ENCODE measurements at places on chromosomes 5 and 9.

GRCh38 chr9:14312719-14313377 is 1.1 kb downstream of the NFIB start:
- H3K4me1 ChIP-seq, result peaks cover 5% of the 10 kb centered on the region
- peak overlapping the region; percentile 52 for H3K4me3 ChIP-seq
- H3K27ac ChIP-seq, result peak overlapping the region; percentile 21
- no peaks in the 10 kb centered on the region for H3K36me3 ChIP-seq

DNA sequence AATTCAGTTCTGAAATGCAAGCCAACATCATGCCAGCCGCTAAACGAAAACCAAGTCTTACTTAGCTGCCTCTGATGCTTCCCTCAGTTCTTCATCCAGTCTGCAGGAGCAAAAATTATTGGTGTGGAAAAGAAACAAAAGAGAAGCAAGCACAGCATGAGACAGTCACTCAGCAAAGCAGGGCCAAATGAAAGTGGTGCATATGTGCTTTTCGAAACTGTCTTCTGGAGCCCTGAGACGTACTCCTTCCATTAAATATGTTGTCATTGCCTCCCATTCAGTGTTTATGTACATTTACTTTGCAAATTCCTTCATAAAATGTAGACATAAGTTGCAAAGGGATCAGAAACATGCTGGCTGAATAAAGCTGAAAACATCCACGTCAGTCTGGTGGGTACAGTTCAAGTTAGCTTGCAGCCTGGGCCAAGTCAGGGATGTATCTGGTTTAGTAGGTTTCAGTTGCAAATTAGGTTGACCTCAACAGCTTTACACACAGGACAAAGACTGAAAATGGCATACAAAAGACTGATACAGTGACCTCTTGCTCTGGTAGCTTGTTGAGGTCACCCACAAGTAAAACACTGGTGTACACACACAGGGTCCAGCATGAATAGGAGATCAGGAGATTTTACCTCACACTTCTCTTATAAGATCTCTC is 139.7 kb upstream of the PCA3 start:
- no peaks in the 10 kb centered on the region for H3K36me3 ChIP-seq
- no peak for DNase-seq
- no peak overlapping the region for H3K27ac ChIP-seq

GRCh38 chr5:53249529-53250200 is 140.1 kb upstream of the MOCS2 start:
- no peak overlapping the region for H3K27ac ChIP-seq
- H3K4me3 ChIP-seq, result no peak overlapping the region
- H3K36me3 ChIP-seq, result no peaks in the 10 kb centered on the region
- no peaks in the 10 kb centered on the region for H3K27me3 ChIP-seq
- peaks cover 9% of the 10 kb centered on the region for H3K4me1 ChIP-seq

DNA sequence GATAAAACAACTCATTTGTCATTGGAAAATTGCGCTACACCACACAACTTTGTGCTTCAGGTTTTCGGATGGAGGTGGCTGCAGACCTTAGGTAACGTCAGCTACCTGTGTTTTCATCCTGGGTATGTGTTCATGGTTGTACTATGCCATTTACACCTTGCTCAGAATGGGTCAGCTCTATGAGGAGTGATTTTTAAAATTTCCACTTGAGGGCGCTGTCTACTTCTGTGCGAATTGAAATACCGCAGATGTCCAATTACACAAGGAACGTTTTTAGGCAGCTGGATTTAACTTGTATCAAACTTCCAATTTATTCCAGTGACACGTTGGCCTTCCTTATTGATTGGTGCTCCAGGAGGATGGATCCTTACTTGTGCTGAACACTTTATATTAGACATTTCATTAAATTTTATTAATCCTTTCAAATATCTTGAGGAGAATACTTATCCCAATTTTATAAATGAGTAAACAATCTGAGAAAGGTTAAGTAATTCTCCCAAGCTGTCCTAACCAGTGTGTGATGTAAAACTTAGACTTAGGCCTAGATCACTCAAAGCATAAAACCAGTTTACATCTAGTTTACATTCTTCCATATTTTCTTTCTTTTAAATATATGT is 23.4 kb downstream of the DMRTA1 start:
- H3K27ac ChIP-seq, result no peak overlapping the region
- peak; percentile 16 for DNase-seq

DNA sequence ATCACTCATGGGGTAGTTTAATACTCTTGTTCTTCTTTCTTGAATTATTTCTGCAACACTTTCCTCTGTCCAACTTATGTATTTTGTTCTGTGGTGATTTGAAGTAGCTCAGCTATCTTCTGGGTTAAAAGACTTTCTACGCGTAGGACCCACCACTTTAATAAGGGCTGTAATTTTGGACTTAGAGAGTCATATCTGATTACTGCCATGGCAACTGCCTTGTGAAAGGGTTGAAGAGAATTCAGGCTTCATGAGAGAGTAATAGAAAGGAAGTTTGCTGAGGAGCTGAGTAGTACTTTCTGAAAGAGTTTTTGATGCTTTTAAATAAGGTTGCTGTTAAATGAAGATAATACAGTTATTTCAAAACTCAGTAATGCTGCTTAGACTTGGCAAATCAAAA is 89.5 kb downstream of the TLE4 start:
- no peak for DNase-seq
- no peak overlapping the region for H3K27ac ChIP-seq
- no peak overlapping the region for H3K4me3 ChIP-seq
- no peaks in the 10 kb centered on the region for H3K27me3 ChIP-seq
- peaks cover 4% of the 10 kb centered on the region for H3K36me3 ChIP-seq

DNA sequence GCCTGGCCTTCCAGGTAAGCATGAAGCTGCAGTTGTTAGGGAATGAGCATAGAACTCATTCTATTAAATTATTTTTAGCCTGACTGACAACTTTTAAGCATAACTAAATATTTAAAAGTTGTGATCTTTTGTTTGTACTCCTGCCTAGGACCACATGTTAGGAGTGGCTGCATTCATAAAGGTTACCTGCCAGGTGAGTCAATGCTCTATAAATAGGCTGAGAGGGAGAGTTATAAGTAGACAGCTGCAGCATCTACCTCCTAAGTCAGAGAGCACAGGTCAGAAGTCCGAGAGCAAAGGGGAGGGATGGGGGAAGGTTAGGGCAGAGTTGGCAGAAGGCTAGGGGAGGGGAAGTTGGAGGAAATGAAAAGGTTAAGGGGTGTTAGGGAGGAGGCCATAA is 292.4 kb upstream of the TLE4 start:
- no peak for DNase-seq
- no peak overlapping the region for H3K27ac ChIP-seq
- no peaks in the 10 kb centered on the region for H3K36me3 ChIP-seq

- H3K27ac ChIP-seq, result no peak within 1 kb of the TSS
- DNase-seq, result no peak
- no peaks in the 10 kb centered on the region for H3K36me3 ChIP-seq
- peaks cover 5% of the 10 kb centered on the region for H3K4me1 ChIP-seq
Observed at GRCh38 chr5:173327948-173328843, at the start of gene STC2. Gene STC2 (minus strand): TSS chr5:173328414. CDS start chr5:173328193, 221 bp downstream.

DNA sequence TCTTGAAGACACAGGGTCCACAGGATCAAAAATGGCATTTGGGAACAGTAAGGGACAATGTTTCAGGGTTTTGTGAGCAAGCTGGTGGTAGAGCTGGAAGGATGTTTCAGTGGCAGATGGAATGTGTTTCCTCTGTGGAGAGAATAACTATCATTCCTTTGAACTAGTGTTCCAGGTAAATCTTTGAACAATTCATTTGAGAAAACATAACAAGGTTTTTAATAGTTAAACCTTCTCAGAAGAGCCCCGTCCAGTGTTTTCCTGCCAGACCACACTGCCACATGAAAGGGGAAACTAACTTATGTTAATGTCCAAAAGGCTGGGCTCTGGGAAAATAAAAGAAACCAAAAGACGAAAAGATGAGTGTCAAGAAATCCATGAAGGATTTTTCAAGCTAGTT is 207.0 kb upstream of the ZNF462 start:
- no peak for DNase-seq
- H3K4me1 ChIP-seq, result no peaks in the 10 kb centered on the region
- no peak overlapping the region for H3K27ac ChIP-seq

Measured in thymus (tissue), 14 donors.